ENCODE measurements at places on chromosomes 5 and 9.

DNA sequence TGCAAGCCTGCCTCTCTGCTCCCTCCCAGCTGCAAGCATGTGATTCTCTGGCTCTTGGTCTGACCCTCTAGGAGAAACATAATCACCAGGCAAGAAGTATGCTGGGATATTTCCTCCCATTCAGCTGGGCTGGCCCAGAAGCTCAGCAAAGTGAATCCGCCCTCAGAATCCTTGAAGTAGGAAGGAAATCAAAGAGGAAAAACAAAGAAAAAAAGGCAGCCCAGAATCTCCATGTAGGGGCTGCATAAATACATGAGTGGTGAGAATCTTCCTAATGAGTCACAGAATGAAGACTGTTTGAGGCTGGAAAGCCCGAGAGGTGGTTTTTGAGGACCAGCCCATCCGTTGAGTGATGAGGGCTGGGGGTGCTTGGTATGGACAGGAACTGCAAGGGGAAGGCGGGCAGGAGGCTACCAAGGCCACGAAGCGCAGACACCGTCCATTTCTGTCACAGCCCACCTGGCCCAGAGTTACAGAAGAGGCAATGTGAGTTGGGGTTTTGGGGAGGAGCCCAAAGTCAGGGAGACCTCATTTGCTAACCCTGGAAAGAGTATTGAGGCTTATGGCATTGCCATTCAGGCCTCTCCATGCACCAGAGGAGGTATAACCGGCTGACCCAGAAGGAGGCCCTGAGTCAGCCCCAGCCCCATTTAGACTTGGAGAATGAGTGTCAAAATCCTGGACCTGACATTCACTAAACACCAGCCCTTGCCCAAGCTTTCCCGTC lies 33.4 kb upstream of the TGFBR1 start:
- no peak for ATAC-seq

GRCh38 chr5:137696481-137696880 lies 39.4 kb downstream of the KLHL3 start:
- ATAC-seq: no peak

GRCh38 chr5:89769975-89770374 lies 639.6 kb downstream of the CETN3 start:
- ATAC-seq: peak; percentile 37

- ATAC-seq: no peak
Observed at GRCh38 chr9:91530829-91531228, 107.2 kb upstream of the NFIL3 start.

DNA sequence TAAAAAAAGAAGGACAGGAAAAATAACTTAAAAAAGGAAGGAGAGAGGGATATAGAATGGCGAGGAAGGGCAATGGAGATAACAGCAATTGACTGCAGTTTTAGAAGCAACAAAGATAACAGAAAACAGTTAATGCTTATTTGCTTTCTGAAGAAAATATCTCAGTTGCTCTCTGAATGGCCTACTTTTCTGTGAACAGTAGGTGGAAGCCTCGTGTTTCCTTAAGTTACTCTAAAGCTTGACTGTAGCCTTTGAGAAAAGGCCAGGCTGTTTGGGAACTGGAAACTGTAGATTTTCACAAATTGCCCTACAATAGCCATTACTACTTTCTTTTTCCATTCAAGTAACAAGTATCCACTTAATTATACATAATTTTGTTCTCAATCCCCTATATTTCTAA lies 404.5 kb downstream of the YTHDC2 start:
- no peak for ATAC-seq

DNA sequence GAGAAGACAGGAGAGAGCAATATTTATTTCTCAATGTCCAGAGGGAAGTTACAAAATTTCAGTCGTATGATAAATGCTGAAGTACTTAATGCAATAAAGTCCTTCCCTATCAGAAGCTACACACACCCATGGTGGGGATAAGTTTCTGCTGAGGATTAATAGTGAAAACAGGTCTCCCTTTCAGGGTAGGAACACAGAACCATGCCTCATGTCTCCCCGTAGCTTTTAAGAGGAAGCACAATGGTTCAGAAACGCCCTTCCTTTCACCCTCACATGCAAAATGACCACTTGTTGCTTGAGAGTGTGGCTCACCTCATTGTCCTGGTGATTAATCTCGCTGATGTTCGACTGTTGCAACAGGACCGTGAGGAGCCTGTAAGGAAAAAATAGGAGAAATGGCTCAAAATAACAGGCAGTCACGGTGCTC lies 73.6 kb downstream of the ANKRD55 start:
- ATAC-seq: no peak

GRCh38 chr9:75938946-75939345 lies 48.5 kb downstream of the PCSK5 start:
- no peak for ATAC-seq

GRCh38 chr5:139473105-139473504 lies 2.3 kb downstream of the SMIM33 start:
- ATAC-seq: peak; percentile 18

DNA sequence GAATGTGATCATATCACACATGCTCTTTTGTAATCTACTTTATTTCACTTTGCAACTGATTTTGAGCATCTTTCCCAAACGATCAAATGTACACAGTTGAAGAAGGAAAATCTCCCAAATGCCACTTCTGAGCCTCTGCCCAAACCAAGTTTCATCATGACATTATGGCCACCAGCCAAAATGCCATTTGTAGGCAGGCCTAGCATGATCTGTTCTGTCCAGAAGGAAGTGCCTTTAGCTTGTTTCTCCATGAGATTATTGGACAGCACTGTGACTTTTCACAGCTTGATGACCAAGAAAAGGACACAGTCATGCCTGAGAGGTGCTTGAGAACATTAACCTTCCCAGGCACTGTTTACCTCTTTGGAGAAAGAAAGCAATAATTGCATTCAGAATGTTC lies 73.2 kb upstream of the PIP5K1B start:
- ATAC-seq: no peak

DNA sequence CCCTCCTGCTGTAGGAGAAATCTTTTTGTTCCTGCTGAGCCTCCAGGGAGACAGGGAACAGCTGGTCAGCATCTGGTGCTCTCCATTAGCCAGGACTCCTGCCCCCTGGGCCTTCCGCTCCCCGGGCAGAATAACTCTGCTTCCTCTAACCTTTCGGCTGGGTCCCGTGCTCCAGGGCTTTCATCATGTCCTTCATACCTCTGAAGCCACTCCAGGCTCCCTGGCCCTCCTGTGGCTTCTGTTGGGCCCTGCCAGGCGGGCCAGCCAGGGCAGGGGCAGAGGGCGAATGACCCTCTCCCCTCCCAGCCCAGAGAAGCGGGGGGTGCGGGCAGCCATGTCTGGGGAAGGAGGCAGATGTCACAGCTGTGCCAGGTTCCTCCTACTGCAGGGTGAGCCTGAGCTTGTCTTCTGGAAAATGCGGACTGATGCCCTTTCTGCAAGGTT lies 81.7 kb upstream of the LMX1B start:
- no peak for ATAC-seq

- peak; percentile 72 for ATAC-seq
Observed at GRCh38 chr9:121289026-121289771, 21.2 kb downstream of the GSN start.

DNA sequence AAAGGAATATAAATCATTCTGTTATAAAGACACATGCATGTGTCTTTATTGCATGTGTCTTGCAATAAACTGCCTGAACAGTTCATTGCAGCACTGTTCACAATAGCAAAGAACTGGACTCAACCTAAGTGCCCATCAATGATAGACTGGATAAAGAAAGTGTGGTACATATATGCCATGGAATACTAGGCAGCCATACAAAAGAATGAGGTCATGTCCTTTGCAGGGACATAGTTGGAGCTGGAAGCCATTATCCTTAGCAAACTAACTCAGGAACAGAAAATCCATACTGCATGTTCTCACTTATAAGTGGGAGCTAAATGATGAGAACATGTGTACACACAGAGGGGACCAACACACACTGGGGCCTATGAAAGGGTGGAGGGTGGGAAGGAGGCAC lies 63.7 kb upstream of the CHD1 start:
- no peak for ATAC-seq

DNA sequence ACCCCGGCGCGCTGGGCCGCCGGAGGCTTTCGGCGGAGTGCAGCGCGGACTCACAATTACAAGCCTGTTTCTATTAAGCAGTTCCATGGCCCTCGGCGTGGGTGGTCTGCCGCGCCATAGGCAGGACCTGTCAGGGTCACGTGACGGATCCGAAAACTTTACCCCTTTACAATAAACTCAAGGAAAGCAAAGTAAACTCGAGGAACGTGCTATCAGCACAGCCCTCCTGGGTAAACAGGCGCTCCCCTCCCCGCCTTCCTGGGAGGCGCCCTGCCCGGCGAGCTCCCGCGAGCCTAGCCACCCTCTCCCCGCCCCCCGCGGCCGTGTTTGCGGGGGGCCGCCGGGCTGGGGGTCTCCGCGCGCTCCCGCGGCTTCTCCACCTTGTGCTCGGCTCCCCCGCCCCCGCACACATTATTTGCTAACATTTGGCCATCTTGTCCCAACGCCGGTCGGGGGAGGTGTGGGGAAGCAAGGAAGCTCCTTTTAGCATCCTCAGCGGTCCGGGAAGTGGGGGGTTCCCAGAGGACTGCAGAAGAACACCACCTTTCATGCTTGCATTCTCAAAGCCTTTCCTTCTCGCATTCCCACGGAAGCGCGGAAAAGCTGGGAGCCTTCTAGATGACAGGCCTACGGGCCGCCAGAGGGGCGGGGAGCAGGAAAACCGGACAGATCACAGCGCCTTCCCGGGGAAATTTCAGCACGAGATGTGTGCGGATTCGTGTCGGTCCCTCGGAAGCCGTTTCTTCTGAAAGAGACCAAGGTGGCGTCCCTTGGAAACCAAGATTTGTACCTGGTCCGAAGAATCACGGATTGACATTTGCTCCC lies at the start of gene PTCH1:
Gene PTCH1 (minus strand): TSS at position 238 of the 825 bp plus-strand sequence.
- peak; percentile 78 for ATAC-seq

GRCh38 chr5:132766020-132766805 lies 10.8 kb downstream of the SEPTIN8 start:
- no peak for ATAC-seq

DNA sequence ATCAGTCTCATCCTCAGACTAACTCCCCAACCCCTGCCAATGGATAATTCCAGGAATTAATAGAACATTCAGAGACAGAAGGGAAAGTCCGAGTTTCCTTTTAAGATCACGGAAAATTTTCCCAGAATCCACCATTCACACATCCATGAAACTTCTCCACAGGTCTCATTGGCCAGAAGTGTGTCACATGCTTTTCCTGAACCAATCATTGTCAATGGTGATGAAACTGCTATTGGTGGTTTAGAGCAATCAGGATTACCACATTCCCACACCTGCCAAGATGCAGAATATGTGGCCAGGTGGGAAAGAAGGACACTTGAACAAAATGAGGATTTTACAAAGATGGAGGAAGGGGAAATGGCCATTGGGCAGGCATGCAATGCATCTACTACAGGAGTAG lies 29.3 kb upstream of the SNX2 start:
- no peak for ATAC-seq

- ATAC-seq: peak; percentile 45
Observed at GRCh38 chr5:80125962-80126480, 90.9 kb downstream of the THBS4 start.

DNA sequence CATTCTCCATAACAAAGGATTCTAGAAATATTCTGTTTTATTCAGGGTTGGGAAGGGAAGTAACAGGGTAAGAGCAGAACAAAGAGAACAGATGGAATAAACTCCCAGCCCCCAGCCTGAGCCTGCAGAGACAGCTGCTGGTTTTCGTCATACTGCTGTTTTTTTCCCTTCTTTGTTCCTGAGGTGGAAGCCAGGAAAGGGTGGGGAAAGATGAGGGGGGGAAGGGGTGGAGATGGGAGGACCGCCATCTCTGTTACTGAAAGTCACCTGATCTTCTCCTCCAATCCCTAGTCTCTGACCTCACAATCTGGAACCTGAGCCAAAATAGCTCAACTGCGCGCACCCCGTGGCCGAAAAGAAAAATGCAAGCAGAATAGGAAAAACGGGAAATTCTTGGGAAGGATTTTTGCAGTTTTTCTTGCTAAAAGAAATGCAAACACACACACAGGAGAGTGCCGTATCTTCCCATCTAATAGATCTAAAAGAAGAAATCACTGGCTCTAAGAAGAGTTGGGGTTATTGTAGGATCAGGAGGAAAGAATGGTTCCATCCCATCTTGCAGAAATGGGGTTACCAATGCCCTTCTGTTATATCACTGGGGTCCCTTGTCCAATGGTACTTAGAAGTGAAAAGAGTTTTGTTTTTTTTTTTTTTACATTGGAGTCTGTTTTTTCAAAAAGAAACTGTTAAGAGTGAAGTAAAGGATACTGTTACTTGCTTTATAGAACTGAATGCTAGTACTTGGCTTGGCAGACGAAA lies 57.9 kb downstream of the DIAPH1 start:
- ATAC-seq: peak; percentile 65

- peak; percentile 44 for ATAC-seq
Observed at GRCh38 chr5:96433066-96433447, at the start of gene PCSK1. TSS of gene PCSK1 (minus strand) at chr5:96433248. CDS start at chr5:96433042, 206 bp downstream.

DNA sequence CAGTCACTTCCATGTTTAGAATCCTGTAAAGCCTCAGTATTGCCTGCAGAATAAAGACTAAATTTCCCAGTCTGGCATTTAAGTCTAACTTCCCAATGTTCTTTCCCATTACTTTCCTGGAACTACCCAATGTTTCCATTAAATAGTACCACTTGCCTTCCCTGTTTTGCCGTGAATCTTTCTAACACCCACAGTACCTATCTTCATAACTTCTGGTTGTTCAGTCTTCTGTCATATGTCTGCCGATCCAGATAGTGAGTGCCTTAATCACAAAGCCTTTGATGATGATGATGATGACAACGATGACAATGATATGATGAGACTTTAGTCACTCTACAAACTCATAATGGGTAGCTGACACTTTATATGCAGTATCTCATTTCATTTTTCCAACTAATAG lies 6.6 kb upstream of the HEMGN start:
- ATAC-seq: no peak

DNA sequence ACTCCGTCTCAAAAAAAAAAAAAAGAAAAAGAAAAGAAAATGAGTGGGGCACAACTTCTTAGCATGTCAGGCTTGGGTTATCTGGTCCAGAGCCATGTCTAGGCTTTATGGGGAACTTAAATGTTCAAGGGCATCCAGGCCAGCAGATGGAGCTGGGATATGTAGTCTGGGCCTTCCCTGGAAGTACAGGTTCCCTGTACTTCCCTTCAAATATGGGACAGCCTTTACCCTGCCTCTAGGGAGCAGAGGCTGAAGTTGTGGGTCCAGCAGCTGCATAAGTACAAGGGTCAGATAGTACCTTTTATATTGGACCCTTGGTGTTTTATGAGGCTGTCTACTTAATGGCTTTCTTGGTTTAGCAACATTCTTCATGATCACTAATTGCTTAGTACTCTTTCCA lies 42.1 kb downstream of the FAF2 start:
- ATAC-seq: no peak

- no peak for ATAC-seq
Observed at GRCh38 chr9:96172797-96173196, 129.2 kb downstream of the HSD17B3 start.

- ATAC-seq: no peak
Observed at GRCh38 chr5:147317978-147318684, 83.3 kb downstream of the STK32A start.
